Foreskin keratinocyte (primary cell): ENCODE measurements at places on chromosomes 11 and 22.

- DNase-seq = no peak
Observed at GRCh38 chr22:34845391-34845790, 220.6 kb upstream of the ISX start.

GRCh38 chr22:45999379-45999971 is 22.5 kb upstream of the WNT7B start:
- no peak for DNase-seq

GRCh38 chr11:134682577-134682976 is 270.5 kb upstream of the B3GAT1 start:
- no peak for DNase-seq

- DNase-seq = peak; percentile 80
Observed at GRCh38 chr22:39292561-39293074, 26.8 kb downstream of the RPL3 start.

- DNase-seq = peak; percentile 42
Observed at GRCh38 chr11:117438371-117439000, 110.8 kb downstream of the CEP164 start.

GRCh38 chr11:68889948-68890446 is 13.6 kb downstream of the MRPL21 start:
- DNase-seq = no peak

- no peak for DNase-seq
Observed at GRCh38 chr11:129933891-129934290, 38.5 kb upstream of the NFRKB start.

DNA sequence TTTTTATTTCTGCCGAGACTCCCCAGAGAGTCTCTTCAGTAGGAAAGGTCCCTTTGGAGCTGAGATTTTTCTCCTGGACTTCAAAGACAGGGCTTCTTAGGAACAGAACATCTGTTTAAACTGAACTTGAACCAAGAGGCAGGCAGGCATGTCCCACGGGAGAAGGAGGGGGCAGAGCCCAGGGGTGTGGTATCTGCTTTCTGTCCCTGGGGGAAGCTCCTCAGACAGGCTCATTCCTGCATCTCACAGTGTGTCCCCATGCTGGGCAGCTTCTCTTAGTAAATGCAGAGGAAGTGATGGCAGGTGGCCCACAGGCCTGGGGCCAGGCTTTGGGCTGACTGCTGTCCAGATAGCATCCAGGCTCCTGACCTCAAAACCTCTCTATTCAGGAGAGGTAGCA is 47.3 kb downstream of the TSPAN18 start:
- no peak for DNase-seq
